ENCODE measurements at places on chromosomes 12 and 14.

DNA sequence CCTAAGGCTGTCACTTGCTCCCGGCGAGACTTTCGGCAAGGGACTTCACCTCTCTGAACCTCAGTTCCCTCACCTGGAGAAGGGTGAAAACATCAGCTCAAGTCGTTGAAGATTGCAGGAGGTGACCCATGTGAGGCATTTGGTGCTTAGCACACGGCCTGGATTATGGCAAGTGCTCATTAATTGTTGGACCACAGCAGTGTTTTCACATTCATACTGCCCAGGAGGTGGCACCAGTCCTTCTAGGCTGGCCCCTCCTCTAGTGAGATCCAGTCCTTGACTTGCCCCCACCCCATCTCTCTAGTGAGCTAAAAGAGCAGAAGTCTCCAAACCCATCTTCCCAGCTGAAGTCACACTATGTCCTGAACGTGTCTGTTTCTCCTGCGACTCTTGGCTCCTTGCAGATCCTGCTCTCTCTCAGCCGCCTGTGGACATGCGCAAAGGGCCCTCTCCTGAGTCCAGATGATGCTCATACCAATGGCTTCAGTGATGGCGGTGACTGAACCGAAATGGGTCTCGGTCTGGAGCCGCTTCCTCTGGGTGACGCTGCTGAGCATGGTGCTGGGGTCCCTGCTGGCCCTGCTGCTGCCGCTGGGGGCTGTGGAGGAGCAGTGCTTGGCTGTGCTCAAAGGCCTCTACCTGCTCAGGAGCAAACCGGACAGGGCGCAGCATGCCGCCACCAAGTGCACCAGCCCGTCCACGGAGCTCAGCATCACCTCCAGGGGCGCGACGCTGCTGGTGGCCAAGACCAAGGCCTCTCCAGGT is 1.6 kb downstream of the FICD start:
- DNase-seq = no peak

DNA sequence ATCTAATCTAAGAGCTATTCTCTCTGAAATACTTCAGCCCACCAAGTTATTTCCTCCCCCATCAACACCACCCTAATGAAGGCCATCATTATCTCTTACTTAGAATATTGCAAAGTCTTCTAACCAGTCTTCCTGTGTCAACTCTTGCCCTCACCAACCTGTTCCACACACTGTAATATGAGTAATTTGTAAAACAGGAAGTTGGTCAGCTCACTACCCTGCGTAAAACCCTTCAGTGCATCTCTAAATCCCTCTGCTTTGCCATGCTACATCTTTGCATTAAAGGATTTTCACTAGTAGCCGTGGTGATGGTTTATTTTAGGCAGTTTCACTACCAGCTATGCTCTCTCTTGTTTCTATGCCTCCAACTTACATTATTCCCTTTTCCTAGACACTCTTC is 70.0 kb downstream of the KIF21A start:
- DNase-seq = no peak

DNA sequence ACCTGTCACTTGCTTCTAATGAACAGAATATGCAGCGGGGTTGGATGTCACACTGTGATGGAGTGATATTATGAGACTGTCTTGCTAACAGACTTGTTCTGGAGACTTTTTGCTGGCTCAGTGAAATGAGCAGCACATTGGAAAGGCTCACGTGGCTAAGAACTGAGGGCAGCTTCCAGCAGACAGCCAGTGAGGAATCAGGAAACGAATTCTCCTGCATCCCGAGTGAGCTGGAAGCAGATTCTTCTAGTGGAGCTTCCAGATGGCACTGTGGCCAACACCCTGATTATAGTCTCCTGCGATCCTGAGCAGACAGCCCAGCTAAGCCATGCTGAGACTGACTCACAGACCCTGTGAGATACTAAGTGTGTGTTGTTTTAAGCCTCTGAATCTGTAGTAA is 16.1 kb upstream of the TSPAN9 start:
- DNase-seq = no peak

- DNase-seq = no peak
Measured at GRCh38 chr14:32542507-32542906, 213.4 kb downstream of the AKAP6 start.

DNA sequence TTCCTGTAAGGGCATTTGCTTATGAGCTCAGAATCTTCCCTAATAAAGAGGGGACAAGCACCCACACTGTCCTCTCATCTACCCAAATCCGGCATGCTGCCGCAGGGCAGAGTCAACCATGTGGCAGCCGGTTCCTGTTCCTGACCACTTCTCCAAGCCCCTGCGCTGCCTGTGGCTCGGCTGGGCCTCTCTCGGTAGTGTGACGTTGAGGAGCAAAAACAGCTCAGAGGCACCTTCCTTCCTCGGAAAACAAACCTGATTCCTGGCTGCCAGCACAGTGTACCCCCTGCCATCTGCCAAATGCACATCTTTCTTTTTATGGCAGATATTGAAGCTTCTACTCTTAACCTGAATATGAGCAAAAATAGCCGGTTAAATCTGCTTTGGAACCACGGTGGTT is 50.5 kb downstream of the CFAP251 start:
- no peak for DNase-seq

- DNase-seq = no peak
Measured at GRCh38 chr12:66269142-66269541, 33.2 kb upstream of the HELB start.

DNA sequence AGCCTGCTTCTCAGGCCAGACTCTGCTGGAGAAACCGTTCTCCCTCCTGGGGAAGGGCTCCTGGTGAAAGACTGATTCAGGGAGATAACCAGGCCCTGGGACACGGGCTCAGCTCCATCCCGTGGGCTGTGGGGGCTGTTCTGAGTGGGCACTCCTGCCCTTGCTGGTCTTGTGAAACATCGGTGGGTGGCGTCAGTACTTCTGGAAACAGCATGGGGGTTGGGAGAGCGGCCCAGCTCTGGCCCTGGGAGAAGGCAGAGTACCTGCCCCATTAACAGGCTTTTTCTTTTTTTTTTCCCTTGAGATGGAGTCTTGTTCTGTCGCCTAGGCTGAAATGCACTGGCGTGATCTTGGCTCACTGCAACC is 786 bp downstream of the SLC25A47 start:
- no peak for DNase-seq

DNA sequence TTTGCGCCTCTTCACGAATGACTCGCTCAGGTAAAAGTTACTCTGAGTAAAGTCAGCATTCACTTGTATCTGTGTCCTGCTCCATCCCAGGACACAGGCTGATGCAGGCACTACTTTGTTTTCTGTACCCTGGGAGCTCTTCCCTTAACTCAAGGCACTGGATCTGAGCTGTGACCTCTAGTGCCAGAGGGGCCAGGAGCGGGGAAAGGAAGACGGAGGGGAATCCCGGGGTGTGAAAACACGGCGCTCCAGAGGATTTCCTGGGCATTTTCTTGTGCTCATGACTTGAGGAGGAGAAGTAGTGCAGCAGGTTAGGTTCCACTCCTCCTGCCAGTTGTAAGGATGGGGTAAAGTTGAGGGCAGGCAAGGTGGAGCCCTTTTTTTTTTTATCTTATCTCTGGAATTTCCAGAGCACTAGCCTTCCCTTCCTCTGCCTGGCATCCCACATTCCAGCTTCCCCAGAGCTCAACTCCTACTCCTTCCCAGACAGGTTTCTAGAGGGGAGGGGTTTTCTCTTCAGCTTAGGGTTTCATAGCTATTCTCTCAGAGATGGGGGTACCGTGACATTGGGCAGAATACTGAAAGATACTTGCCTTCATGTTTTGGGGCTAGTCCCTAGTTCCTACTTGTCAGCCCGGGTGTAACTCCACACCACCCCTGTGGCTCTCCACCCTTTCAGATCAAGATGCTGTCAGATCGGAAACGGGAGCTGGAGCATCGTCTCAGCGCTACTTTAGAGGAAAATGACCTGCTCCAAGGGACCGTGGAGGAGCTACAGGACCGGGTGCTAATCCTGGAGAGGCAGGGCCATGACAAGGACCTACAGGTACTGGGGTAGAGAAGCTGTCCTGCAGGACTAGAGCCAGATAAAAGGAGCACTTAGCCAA is 52.3 kb downstream of the RAB35 start:
- DNase-seq = no peak

DNA sequence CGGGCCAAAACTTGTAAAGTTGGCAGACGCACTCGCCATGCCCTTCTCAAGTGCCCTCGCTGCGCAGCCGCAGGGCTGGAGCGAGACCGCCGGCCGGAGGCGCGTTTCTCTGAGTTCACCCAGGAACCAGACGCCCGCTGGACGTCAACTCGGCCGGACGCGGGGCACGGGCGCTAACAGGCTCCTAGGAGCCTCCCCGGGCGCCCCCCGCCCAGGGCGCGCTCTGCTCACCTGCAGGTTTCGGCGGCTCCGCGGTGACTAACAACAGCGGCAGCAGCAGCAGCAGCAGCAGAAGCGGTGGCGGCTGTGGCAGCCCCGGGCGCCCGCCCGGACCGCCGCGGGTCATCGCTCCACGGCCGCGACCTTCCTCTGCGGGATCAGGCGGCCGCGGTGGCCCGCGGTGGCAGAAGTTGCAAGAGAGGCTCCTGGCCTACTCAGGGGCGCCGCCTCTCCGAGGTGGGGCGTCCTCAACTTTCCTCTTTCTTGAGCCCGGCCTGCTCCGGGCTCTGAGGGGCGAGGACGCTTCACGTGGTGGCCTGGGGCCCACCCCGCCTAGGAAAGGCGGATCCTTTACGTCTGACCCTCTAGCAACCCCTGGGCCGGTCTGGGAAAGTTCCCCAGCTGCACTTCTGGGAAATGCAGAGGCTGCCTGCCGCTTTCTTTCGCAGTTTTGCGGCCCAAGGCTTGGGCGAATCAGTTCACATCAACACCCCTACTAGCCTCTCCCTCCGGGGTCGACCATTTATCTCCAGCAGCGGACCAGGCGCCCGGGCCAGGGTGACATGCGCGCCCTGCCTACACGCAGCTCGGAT is at the start of gene PLBD1:
TSS of gene PLBD1 (minus strand) at position 533 of the 812 bp plus-strand sequence. CDS start at position 346, 187 bp downstream.
- peak; percentile 39 for DNase-seq

DNA sequence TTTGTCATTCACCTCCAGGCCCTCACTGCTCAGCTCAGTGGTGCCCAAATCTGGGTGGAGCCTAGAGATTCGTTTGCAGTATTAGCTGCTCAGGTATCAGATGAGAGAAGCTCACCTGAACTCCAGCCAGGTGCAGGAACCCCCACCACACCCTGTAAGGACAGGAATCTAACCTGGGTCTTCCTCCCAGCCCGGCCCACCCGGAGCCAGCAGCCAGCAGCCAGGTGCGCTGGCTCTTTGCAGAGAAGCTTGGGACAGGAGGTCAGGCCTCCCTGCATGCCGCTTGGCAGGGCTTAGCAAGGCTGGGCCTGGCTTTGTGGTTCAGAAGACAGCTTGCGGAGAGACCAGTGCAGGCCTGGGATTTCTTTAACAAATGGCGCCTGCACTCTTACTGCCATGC is 125.6 kb upstream of the MYL2 start:
- no peak for DNase-seq

- DNase-seq = peak; percentile 44
Measured at GRCh38 chr14:76647697-76648298, 113.5 kb upstream of the VASH1 start.

GRCh38 chr14:90755661-90756304 is 60.4 kb downstream of the TTC7B start:
- no peak for DNase-seq

GRCh38 chr14:67532998-67533753 is at the start of gene PLEKHH1:
TSS of gene PLEKHH1 (plus strand) at chr14:67533290. CDS start at chr14:67541868, 8,578 bp downstream.
- DNase-seq = peak; percentile 29

DNA sequence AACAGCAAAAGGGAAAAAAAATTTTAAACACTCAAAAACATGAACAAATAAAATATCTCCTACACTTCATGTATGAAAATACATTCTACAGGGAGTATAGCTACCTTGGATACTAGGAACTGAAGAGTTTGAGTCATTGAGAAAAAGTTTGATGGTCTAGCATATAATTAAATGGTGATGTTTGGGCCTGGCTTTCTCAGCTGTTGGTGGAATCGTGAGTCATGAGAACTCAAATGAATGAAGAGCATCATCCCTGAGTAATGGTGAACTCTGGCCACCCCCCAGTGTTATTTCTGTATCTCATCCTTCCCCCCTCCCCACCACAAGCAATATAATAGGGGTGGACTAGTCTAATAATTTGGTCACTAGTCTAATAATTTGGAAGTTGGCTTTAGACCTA is 6.7 kb upstream of the SLC6A15 start:
- DNase-seq = no peak

DNA sequence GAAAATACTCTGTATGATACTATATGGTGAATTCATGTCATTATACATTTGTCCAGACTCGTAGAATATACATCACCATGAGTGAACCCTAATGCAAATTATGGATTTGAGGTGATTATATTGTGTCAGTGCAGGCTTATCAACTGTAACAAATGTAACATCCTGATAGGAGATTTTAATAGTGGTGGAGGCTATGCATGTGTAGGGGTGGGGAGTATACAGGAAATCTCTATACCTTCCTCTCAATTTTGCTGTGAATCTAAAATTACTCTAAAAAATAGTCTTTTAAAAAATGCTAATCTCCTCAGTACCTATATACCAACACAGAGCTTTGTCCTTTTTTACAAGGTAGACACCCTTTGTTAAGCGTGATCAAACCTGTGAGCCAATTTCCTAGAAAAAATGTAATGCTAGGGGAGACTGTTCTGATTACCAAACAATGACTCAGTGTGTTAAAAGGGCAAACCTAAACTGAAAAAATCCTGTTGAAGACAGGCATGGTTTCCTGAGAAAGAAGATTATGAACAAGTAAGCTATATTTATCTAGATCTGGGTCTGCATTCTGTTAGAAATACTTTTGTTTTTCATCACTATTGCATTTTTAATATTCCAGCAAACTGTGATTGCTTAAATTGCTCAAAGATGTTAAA is 170.9 kb downstream of the DUSP6 start:
- DNase-seq = peak; percentile 72

DNA sequence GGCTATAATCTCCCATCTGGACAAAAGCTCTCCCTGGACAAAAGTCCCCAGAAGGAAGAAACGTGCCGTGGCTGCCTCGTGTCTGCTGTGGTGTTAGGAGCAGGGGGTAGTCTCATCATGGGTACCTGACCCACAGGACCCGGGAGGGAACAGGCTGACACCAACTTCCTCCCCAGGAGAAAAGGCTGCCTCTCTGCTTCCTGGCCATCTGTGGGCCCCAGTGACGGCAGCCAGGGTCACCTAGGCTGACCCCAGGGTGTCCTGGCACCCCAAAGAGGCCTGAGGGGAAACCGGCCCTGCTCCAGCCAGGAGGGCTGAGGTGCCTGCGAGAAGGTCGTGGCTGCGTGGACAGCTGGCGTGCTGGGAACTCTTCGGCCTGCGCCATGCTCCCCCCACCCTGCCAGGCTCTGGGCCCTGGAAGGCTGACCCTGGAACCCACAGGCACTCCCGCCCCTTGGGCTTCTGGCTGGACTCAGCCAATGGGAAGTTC is 133.9 kb downstream of the RFLNA start:
- DNase-seq = no peak

DNA sequence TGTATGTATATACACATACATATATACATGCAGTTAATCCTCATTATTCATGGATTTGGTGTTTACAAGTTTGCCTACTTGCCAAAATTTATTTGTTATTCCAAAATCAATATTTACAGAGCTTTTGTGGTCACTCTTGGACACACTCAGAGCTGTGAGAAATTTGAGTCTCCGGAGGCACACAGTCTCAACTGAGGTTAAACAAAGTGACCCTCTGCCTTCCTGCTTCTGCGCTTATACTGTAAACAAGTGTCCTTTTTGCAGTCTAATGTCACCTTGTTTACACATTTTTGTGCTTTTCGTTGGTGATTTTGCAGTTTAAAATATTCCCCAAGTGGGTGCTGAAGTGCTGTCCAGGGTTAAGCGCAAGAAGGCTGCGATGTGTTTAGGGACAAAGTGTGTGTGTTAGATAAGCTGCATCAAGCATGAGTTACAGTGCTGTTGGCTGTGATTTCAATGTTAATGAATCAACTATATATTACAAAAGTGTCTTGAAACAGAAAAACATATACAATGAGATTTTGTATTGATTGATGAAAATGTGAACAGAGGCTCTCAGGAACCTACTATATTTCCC is 13.1 kb upstream of the LTA4H start:
- no peak for DNase-seq
